ENCODE measurements at places on chromosomes 1 and 21. TPM values are rescaled to one million over a fixed set of nuclear protein-coding genes. Genes with fewer than 3 reads are reported as not detected.

CCDC30 gene
- 3.4 TPM for total RNA-seq

YIPF1 gene
- total RNA-seq: 40.7 TPM

GRCh38 chr1:11777658-11778322, 15.8 kb downstream of the C1orf167 start:
- no peaks in the 10 kb centered on the region for H3K4me1 ChIP-seq
- no peak for DNase-seq
- no peaks in the 10 kb centered on the region for H3K27me3 ChIP-seq

PTPRC gene
- total RNA-seq: 35.7 TPM

DCST2 gene
- 3.3 TPM for total RNA-seq

DNA sequence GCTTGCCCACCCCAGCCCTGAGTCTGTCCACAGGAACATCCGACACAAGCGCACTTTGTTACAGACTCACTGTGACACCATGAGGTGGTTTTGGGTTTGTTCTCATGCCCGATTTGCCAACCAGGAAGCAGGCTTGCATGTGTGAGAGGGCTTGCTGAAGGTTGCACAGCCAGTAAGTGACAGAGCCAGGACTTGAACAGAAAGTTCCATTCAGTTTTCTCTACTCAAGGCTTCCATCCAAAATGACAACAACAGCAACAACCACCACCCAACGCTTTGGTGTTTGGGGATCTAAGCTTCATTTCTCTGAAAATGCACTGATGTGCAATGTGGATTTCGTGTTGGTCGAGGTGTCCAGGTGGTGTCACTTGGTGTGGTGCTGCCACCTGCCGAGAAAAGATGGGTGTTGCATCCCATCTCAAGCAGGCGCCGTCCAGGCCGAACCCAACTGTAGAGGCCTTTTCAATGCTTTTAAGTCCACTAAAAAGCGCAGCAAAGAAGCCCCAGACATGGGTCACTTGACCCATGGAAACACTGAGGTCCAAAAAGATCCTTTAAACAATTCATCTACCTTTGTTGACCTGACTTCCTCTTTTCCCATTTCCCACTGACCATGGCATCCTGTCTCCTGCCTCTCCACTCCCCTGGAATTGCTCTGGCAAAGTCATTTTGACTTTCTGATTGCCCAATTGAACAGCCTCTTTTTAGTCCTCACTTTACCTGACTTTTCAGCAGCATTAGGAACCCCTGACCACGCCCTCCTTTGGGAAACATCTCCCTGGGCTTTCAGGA, 12.2 kb downstream of the CITED4 start:
- peak; percentile 80 for DNase-seq
- H3K27ac ChIP-seq: no peak overlapping the region
- H3K4me1 ChIP-seq: no peaks in the 10 kb centered on the region
- H3K27me3 ChIP-seq: no peaks in the 10 kb centered on the region
- H3K36me3 ChIP-seq: no peaks in the 10 kb centered on the region
- no peak overlapping the region for H3K4me3 ChIP-seq

- no peak for DNase-seq
- no peak overlapping the region for H3K4me3 ChIP-seq
These were observed 333.5 kb upstream of the B3GALT2 start for GRCh38 chr1:193519922-193520321.

PRELP gene
- total RNA-seq: 42.0 TPM

DTL gene
- total RNA-seq: 0.29 TPM

- no peaks in the 10 kb centered on the region for H3K4me1 ChIP-seq
- no peaks in the 10 kb centered on the region for H3K36me3 ChIP-seq
- no peaks in the 10 kb centered on the region for H3K27me3 ChIP-seq
- DNase-seq: no peak
These were observed 77.4 kb downstream of the EIF4G3 start for GRCh38 chr1:21099034-21099868.

THEMIS2 gene
- 22.0 TPM for total RNA-seq

GRCh38 chr1:22174446-22175220, 31.7 kb upstream of the WNT4 start:
- H3K4me3 ChIP-seq: no peak overlapping the region
- H3K4me1 ChIP-seq: no peaks in the 10 kb centered on the region
- H3K27me3 ChIP-seq: no peaks in the 10 kb centered on the region
- no peaks in the 10 kb centered on the region for H3K36me3 ChIP-seq
- H3K27ac ChIP-seq: no peak overlapping the region

DNA sequence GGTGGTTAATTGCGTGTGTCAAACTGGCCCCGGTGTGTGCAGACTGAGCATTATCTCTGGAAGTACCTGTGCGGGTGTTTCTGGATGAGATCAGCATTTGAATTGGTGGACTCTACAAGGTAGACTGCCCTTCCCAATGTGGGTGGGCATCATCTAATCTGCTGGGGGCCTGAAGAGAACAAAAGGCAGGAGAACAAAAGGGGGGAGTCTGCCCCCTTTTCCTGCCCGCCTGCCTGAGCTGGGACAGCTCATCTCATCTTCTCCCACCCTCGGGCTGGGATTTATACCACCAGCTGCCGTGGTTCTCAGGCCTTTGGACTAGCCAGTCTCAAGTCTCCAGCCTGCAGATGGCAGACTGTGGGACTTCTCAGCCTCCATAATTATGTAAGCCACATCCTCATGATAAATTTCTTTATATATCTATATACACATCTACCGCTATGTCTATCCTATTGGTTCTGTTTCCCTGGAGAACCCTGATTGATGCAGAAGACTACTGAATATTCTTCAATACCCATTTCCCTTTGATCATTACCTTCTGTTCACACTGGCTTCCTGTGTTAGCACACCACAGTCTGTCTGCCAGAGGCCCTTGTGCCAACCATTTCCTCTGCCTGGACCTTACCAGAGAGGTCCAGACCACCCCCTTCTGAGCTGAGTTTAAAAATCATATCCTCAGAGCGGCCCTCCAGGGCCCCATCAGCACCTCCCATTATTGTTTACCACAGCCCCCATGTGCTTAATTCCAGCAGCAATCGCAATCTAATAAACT, 25.2 kb downstream of the RCAN1 start:
- no peak for DNase-seq
- no peak overlapping the region for H3K27ac ChIP-seq
- no peaks in the 10 kb centered on the region for H3K36me3 ChIP-seq

GRCh38 chr1:55061000-55061705, 21.8 kb downstream of the PCSK9 start:
- peaks cover 8% of the 10 kb centered on the region for H3K4me1 ChIP-seq
- H3K27ac ChIP-seq: no peak overlapping the region
- H3K27me3 ChIP-seq: no peaks in the 10 kb centered on the region
- no peak overlapping the region for H3K4me3 ChIP-seq
- no peaks in the 10 kb centered on the region for H3K36me3 ChIP-seq

RGS18 gene
- 2.0 TPM for total RNA-seq
